Activated T-cell treated with anti-CD3 and anti-CD28 coated beads, Interleukin-2, amount 50 U/mL, for 1 hour (primary cell): ENCODE measurements at places on chromosomes 5 and 9.
A peak's percentile ranks its signal among the peaks of the same experiment; 100 is the strongest.

GRCh38 chr5:14487897-14488570 is 93.6 kb upstream of the OTULINL start:
- DNase-seq = no peak

- peak; percentile 43 for DNase-seq
Measured at GRCh38 chr5:76641514-76642120, 18.4 kb upstream of the F2RL2 start.

GRCh38 chr5:153658606-153659005 is 168.1 kb downstream of the GRIA1 start:
- DNase-seq = no peak

GRCh38 chr5:150523472-150524350 is 15.8 kb downstream of the NDST1 start:
- no peak for DNase-seq

- no peak for DNase-seq
Measured at GRCh38 chr9:128055344-128056040, 11.6 kb downstream of the NAIF1 start.

GRCh38 chr5:146321571-146321970 is 17.1 kb upstream of the POU4F3 start:
- DNase-seq = no peak

GRCh38 chr5:81638471-81638870 is 112.4 kb downstream of the SSBP2 start:
- DNase-seq = no peak

DNA sequence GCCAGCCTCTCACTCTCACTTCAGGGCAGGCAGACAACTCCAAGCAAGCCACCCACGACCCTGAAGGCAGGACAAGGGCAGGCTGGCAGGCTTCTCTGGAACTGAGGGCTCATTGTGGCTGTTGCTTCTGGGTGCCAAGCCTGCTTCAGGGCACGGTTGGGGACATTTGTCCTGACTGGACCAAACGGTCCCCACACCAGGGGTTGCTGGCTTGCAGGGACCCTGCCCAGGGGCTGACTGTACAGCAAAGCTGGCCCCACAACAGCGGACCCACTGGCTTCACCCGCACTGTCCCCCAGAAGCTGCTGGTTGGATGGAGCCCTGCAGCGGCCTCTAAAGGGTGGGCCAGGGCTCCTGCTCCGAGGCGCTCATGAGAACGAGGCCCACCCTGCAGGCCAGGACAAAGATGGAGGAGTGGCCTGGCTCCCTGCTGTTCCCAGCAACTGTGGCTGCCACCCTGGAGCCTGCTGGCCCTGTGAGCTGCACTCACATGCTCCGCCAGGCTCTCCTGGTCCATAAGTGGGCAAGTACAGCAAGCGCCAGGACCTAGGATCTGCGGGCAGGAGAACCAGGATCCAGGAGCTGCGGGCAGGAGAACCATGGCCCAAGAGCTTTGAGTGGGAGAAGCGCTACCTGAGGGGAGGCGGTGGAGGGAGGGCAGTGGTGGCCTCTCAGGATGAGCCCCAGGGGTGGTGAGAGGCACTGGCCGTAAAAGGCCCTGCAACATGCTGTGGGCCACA is 34.4 kb upstream of the NSMF start:
- DNase-seq = no peak

- DNase-seq = no peak
Measured at GRCh38 chr5:93715761-93716160, 25.6 kb downstream of the POU5F2 start.

DNA sequence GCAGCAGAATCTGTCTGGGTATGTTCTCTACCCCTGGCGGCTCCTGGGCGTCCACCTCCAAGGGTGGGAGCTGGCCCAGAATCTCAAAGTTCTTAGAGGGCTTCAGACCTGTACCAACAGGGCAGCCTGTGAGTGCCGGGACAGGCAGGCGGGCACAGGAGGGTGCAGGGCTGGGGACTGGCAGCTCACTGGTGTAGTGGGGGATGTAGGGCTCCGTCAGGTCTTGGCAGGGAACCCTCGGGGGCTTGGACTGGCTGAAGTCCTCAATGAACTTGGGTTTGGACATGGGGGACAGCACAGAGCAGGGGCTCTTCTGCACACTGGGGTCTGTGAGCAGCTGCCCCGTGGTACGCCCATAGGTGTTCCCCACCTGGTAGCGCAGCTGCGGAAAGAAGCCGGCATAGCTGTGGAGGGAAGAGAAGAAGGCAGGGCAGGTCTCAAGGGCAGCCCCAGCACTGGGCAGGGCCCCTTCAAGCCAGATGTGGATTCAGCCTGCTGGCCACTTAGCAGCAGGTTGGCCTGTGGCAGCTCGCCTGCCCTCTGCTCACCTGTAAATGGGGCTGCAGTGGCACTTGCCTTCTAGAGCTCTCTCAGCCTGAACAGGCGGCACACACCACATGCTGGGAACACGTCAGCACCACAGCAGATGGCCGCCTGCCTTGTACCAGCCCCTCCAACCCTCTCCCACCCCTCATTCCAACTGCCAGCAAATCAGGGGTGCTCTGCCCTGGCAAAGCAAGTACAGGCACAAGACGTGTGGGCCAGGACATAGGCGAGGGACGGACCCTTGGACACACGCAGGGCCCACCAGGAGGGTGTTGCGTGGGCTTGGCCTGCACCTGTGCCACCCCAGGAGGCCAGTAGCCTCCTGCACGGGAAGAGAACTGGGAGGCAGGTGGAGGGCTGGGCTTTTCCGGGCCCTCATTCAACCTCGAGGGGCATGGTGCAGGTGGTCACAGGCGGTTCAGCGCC is 4.6 kb downstream of the TUBB4B start:
- DNase-seq = no peak

DNA sequence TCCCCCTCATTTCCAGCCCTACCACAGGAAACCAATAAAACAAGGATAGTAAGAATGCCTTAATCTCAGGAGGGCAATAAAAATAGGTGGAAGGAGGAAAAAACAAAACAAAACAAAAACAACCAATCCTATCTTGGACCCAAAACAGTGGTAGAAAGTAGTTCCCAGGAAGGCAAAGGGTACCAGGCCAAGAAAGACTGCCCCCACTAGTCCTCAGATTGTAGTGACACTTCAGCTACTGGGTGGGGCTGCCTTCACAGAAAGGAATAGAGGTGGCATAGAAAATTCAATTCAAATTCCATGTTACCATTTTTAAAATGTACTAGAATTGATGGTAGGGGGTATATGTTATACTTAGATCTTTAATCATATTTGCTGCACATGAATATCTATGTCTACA is 59.3 kb downstream of the DPYSL3 start:
- DNase-seq = no peak
